Hepatic stellate cell (primary cell): ENCODE measurements at places on chromosomes 13 and 19.

GRCh38 chr13:95615539-95615938, 29.0 kb downstream of the DZIP1 start:
- DNase-seq = no peak

DNA sequence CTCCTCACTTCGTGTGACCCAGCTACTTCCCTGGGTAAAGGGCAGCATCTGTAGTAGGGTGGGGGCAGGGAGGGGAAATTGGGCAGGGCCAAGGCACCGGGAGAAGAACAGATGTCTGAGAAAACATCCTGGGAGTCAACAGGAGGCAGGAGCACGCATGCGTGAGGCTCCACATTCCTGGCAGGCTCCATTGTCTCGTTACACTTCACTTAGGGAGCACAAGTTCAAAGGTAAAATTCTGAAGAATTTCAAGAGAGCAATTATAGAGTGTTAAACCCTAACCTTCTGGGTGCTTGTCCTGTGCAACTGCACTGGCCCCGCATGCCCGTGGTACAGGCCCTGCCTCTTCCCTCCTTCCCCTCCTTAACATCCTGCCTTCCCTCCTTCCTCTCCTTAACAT, 79.6 kb upstream of the POMP start:
- DNase-seq = no peak

DNA sequence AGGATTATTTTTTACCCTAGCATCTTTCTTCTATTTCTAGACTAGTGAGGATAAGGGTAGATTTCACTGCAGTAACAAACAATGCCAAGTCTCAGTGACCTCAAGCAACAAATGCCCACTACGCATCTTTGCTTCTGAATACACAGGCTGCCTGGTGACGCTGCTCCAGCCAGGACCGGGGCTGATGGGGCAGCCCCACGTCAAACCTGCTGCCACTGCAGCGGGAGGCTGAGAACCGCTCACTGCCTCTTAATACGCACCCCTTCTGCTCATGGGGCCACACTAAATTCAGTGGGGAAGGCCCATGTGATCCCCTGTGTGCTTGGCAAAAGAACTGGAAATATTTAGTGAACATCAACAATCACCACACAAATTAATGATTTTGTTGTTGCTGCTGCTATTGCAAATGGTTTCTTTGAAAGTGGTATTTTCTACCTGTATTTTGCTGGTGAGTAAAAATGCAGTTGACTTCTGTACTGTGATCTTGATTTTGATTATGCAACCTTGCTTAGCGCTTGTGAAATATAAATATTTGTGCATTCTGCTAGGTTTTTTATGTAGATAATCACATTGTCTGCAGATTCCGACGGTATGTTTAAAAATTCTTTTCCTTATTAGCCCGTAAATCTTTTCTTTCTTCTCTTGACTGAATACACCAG, 139.5 kb upstream of the SPACA7 start:
- no peak for DNase-seq

GRCh38 chr13:24668955-24669582, 11.1 kb upstream of the ATP12A start:
- DNase-seq = no peak

GRCh38 chr13:27966641-27967202, 2.4 kb downstream of the CDX2 start:
- DNase-seq = no peak

DNA sequence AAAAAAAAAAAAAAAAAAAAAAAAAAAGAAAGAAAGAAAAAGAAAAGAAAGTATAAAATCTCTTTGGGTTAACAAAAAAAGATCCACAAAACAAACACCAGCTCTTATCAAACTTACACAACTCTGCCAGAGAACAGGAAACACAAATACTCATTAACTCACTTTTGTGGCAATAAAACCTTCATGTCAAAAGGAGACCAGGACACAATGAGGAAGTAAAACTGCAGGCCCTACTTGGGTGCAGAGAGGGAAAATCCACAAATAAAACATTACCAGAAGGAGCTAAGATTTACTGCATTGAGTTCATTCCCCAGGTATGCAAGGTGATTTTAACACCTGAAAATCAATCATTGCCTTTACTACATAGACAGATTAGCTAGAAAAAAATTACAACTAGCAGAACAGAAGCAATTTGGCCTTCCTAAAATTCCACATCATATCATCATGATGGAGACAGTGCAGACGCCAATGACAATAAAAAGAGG, 9.6 kb upstream of the CEACAM5 start:
- DNase-seq = no peak

DNA sequence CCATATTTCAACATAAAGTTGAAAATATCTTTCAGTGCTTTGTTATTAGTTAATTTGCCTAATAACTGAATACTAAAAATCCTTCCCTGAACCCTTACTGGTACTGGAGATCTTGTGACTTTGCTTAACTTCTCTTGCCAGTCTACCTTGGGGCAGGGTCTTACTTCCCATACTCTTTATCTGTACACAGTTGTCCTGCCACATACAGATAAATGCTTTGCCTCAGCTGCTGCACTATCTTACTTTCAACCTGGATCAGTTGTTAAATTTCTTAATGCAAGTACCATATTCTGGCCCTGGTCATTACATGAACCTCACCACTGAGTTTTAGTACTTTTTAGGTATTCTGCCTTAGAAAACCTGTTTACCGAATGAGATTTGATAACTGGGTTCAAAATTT, 107.6 kb downstream of the PIBF1 start:
- DNase-seq = no peak

GRCh38 chr13:34413538-34414210, 528.4 kb upstream of the NBEA start:
- no peak for DNase-seq

DNA sequence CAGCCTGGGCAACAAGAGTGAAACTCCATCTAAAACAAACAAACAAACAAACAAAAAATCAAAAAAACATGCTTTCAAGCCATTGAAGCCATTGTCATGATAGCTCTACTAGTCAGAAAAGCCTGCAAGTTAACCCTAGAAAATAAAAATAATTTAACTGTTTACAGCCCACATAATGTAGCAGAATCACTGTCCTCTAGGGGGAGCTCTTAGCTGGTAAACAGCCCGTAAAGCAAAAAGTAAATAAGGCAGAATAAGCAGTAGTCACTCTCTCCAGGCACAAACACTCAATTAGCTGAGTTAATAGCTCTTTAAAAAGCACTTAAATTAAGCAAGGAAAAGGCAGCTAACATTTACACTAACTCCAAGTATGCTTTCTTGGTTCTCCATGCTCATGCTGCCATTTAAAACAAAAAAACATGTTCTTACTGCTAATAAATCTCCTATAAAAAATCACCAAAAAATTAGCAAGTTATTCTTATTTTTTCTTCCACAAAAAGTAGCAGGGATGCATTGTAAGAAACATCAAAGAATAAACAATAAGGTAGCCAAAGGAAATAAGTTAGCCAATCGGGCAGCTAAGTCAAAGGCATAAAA, 11.3 kb downstream of the LILRB4 start:
- no peak for DNase-seq

DNA sequence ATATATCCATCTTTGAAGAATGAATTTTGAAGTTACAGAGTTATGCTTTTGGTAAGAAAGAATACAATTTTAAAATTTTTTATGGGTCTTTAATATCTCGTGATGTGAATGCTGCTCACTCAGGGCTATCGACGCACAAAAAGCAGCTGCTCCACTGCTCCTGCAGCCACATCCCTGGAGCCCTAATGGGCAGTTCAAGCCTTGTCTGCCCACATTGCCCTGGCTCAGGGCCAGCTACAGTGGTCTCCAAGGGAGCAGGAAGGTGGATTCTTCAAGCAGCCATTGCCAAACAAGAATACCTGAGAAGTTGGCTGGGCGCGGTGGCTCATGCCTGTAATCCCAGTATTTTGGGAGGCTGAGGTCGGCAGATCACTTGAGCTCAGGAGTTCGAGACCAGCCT, 85.8 kb downstream of the IPO5 start:
- no peak for DNase-seq

- peak; percentile 53 for DNase-seq
These were observed 16.5 kb downstream of the RXFP2 start for GRCh38 chr13:31755803-31756212.

DNA sequence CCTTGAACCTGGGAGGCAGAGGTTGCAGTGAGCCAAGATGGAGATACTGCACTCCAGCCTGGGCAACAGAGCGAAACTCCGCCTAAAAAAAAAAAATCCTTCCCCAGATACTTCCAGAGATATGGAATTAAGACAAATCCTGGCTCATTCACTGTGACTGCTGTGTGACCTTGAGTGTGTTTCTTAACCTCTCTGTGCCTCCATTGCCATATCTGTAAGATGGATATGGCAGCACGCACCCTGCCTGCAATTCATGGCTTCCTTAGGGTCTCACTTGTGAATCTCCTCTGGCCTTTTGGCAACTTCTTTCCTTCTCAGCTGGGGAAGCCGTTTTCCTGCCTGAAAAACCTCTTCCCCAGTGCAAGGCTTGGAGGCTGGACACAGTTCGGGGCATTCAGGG, 33.8 kb upstream of the ONECUT3 start:
- no peak for DNase-seq

GRCh38 chr13:62337109-62337880, 921.6 kb upstream of the PCDH20 start:
- no peak for DNase-seq

- DNase-seq = no peak
These were observed 350.7 kb downstream of the UQCRFS1 start for GRCh38 chr19:28862238-28862637.

- no peak for DNase-seq
These were observed 333.1 kb downstream of the GPC6 start for GRCh38 chr13:93559718-93560117.

DNA sequence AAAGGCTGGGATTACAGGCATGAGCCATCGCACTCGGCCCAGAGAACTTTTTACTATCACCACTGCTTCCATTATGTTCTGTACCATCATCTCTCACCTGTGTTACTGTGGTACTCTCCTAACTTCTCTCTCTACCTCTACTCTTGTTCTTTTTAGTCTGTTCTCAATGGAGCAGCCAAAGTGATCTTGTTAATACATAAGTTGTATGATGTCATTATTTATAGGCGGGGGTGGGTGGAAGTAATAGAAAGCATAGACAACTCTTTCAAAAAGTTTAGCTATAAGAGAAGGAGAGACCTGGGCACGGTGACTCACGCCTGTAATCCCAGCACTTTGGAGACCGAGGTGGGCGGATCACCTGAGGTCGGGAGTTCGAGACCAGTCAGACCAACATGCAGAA, 3.0 kb downstream of the ZNF570 start:
- DNase-seq = no peak

- no peak for DNase-seq
These were observed 716.2 kb upstream of the GPC6 start for GRCh38 chr13:92510416-92510815.

DNA sequence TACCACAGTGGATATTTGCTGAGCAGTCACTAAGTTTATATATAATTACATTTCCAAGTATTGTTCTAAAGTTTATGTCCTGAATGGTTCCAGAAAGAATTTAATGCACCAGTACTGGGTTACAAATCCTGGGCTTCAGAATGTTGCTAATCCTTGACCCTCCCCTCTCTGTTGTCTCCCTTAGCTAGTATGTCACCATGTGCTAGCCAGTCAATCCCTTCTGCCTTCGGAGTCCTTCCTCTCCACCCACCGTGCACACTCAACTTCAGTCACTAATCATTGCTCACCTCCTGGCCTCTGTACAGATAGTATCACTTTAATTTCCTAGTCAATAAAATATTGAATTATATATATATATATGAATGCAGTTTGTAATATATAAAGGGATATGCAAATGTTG, 7.5 kb downstream of the FAM124A start:
- DNase-seq = no peak

GRCh38 chr13:80742033-80742432, 401.1 kb upstream of the SPRY2 start:
- DNase-seq = no peak

- no peak for DNase-seq
These were observed 9.8 kb downstream of the ZSWIM4 start for GRCh38 chr19:13804830-13805683.

GRCh38 chr13:46721054-46721453, 75.9 kb downstream of the ESD start:
- DNase-seq = no peak

- DNase-seq = no peak
These were observed 2.1 kb upstream of the PCDH17 start for GRCh38 chr13:57629391-57629804.

GRCh38 chr19:38384209-38385027, 3.4 kb downstream of the GGN start:
- no peak for DNase-seq

DNA sequence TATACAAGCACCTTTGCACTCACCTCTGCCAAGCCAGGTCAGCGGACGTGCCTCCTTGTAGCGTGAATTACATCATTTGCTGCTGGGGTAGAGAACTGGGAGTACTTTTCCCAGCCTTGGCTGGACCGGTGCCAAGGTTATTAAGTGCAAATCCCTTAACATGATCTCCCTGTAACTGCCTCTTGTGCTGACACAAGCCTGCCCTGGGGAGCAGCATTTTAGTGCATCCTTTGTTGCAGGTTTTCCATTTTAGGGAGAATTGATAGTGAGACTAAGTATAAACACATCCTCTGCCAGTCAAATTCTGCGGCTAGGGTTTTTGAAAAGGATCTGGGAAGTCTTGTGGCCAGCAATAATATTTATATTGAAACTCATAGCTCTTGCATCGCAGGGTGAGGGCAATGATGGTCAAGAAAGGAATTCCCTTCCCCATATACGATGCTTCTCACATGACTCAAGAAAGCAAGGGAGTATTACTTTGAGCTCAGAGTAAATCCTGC, 32.7 kb upstream of the DCLK1 start:
- peak; percentile 43 for DNase-seq

- no peak for DNase-seq
These were observed 232.4 kb downstream of the POSTN start for GRCh38 chr13:37366044-37366770.

DNA sequence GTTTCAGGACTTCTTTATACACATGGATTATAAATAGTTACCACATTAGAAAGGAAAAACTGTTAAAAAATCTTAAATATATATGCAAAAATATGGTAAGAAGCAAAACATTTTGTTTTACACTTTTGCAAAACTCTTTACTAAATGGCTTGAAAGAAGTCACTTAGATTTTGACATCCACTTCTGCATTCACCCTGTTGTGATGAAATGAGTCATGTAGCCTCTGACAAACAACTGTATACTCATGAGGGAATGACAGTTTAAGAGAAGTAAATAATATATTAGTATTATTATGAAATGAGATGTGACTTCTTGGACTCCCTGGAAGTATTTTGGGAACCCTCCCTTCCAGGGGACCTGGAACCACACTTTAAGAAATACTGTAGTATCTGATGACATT, 275.6 kb downstream of the DACH1 start:
- DNase-seq = no peak

DNA sequence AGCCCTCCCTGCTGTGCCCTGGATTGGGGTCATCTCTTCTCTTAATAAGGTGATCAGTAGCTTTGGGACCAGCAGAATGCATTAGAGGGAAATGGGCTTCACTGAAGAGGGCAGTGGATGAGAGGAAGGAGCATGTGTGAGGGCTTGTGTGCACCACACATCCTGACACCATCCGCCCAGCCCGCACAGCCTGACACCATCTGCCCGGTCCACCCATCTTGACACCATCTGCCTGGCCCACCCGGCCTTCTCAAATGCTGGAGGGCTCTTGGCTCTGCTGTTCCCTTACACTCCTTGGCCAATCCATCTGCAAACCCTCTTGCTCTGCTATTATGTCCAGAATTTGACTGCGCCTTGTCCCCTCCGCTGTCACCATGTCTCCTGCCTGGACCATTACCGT, 41.8 kb downstream of the BICRA start:
- DNase-seq = no peak

GRCh38 chr13:105200181-105200580, 1335.3 kb downstream of the EFNB2 start:
- DNase-seq = no peak
